ENCODE measurements at places on chromosomes 12 and 14. TPM values are rescaled to one million over a fixed set of nuclear protein-coding genes. Genes with fewer than 3 reads are reported as not detected.

DNA sequence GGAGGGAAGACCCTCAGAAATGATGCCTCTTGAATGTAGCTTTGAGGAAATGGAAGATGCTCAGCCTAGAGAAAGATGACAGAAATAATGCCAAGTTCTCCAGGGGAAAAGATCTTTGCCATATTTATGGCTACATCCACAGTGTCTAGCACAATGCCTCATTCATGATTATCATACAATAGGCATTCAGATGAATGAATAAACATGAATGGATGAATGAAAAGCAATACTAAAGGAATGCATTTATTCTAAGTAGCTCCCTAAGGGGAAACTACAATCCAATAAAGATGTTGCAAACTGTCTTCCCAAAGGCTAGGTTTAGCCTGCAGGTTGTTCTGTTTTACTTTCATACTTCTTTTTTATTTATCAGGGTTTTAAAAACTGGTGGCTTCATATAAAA lies 12.0 kb downstream of the TMTC1 start:
- no peak overlapping the region for H3K27ac ChIP-seq
- no peaks in the 10 kb centered on the region for H3K27me3 ChIP-seq
- no peak overlapping the region for H3K4me3 ChIP-seq
- peaks cover 4% of the 10 kb centered on the region for H3K4me1 ChIP-seq
- H3K36me3 ChIP-seq = no peaks in the 10 kb centered on the region

CIDEB gene
- 8.3 TPM for polyA plus RNA-seq

DNA sequence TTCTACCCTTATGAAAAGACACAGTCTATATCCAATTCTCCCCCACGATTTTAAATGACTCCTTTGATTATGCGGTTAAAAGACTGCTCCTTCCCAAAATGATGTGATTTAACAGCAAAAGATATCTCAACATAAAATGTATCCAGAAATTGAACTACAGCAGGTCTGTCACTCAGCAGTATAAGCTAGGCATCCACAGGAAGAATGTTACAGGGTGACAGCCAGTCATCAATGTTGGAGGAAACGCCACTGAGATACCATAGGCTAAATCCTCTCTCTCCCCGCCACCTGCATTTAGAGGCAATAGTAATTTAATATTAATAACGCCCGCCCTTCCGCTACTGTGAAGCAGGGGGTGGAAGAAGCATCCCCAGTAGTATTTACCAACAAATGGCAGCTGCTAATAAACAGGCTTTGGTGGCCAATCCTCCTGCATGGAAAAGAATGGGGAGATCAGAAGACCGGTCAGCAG lies 613 bp downstream of the RECQL start:
- H3K4me1 ChIP-seq = peaks cover 18% of the 10 kb centered on the region
- DNase-seq = no peak
- H3K4me3 ChIP-seq = peak overlapping the region; percentile 65
- H3K27ac ChIP-seq = peak overlapping the region; percentile 80
- H3K27me3 ChIP-seq = no peaks in the 10 kb centered on the region

GRCh38 chr14:20671597-20672283 lies 12.6 kb upstream of the RNASE4 start:
- H3K4me3 ChIP-seq = no peak overlapping the region
- H3K27me3 ChIP-seq = no peaks in the 10 kb centered on the region

DNA sequence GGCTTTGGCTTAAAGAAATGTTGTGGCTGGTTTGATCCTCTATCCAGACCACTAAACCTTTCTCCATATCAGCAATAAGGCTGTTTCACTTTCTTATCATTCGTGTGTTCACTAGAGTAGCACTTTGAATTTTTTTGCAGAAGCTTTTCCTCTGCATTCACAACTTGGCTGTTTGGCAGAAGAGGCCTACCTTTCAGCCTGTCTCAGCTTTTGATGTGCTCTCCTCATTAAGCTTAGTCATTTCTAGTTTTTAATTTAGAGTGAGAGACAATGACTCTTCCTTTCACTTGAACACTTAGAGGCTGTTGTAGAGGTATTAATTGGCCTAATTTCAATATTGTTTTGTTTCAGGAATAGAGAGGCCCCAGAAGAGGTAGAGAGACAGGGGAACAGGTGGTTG lies 13.8 kb downstream of the KCNMB4 start:
- no peaks in the 10 kb centered on the region for H3K36me3 ChIP-seq
- no peak overlapping the region for H3K27ac ChIP-seq
- no peaks in the 10 kb centered on the region for H3K4me1 ChIP-seq
- no peak overlapping the region for H3K4me3 ChIP-seq
- no peaks in the 10 kb centered on the region for H3K27me3 ChIP-seq

SERPINA4 gene
- polyA plus RNA-seq = not detected

Measured in lung (tissue), 17 donors.